ENCODE measurements at places on chromosomes 13 and 19. TPM values are rescaled to one million over a fixed set of nuclear protein-coding genes. Genes with fewer than 3 reads are reported as not detected.

PRRG2 gene
- total RNA-seq, result 0.55 TPM

ATXN8OS gene
- total RNA-seq, result not detected

SPRY2 gene
- total RNA-seq, result 58.5 TPM

GRCh38 chr19:55377356-55378131 lies 918 bp downstream of the TMEM190 start:
- peak; percentile 89 for DNase-seq

- DNase-seq, result no peak
Observed at GRCh38 chr19:37969695-37970094, 62.7 kb downstream of the SIPA1L3 start.

DNA sequence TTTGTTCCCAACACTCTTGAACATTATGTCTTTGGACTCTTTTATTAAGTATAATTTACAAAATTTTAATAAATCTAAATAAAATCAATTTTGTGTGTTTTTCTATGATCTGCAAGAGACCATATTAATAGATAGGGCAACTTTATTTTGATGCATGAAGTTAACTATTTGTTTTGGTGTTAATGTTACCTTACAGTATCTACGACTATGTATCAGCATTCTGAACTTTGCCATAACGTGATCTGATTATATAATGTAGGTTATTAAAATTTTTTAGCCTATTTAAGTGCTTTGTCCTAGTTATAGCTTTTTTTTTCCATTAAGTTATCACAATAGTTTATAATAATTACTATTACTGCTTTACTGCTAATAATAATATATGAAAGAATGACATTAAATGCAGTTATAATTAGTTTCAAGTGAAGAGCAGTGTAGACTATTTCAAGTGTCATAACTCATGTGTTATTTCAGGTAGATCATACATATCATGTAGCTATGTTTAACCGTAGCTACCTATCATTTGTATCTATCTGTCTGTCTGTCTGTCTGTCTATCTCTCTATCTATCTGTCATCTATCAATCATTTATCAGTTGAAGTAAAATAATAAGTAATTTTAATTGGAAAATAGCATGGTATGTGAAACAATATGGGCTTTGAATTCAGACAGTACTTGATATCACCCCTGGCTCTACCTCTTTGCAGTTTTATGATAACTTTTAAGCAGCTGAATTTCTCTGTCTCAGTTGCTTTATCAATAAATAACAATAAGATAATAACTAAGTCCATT lies 229.7 kb downstream of the GPC5 start:
- DNase-seq, result no peak

GRCh38 chr19:19067276-19068072 lies 3.7 kb downstream of the SLC25A42 start:
- no peak for DNase-seq

- DNase-seq, result peak; percentile 58
Observed at GRCh38 chr19:49954092-49954829, 6.7 kb downstream of the SIGLEC11 start.
